Activated CD8-positive, alpha-beta T cell treated with anti-CD3 and anti-CD28 coated beads, Interleukin-2, amount 10 ng/mL, durations not matched to agents 7 days and 5 days (primary cell): ENCODE measurements at places on chromosomes 6 and 20. TPM values are rescaled to one million over a fixed set of nuclear protein-coding genes. Genes with fewer than 3 reads are reported as not detected.

DNA sequence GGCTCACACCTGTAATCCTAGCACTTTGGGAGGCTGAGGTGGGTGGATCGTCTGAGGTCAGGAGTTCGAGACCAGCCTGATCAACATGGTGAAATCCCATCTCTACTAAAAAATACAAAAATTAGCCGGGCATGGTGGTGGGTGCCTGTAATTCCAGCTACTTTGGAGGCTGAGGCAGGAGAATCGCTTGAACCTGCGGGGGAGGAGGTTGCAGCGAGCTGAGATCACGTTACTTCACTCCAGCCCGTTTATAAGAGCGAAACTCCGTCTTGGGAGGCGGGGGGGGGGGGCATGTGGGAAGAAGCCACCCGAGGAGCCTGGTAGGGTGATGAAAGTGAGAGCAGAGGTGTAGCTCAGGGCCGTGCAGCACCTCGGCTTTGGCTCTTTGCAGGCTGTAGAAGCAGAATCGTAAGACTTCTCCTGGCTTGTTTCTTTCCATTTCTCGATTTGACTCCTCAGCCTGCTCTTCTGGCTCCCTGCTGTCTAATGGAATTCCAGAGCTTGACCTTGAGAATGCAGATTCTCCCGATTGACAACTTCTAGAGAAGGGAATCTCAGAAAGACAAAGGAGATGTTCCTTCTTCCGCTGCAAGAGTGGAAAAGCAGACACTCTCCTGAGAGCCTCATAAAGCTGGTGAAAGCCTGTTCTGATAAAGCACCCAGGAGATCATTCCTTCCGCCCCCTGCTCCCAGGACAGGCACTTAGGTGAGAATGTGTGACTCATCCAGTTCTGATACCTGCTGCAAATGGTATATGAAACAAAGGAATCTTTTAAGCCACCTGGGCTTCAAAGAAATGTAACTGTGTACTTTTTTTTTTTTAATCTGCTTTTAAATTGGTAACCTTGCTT is 26.0 kb upstream of the PPP1R16B start:
- DNase-seq, result no peak
- H3K27me3 ChIP-seq, result no peaks in the 10 kb centered on the region
- no peak overlapping the region for H3K4me3 ChIP-seq
- peaks cover 7% of the 10 kb centered on the region for H3K36me3 ChIP-seq
- no peak overlapping the region for H3K27ac ChIP-seq

DNA sequence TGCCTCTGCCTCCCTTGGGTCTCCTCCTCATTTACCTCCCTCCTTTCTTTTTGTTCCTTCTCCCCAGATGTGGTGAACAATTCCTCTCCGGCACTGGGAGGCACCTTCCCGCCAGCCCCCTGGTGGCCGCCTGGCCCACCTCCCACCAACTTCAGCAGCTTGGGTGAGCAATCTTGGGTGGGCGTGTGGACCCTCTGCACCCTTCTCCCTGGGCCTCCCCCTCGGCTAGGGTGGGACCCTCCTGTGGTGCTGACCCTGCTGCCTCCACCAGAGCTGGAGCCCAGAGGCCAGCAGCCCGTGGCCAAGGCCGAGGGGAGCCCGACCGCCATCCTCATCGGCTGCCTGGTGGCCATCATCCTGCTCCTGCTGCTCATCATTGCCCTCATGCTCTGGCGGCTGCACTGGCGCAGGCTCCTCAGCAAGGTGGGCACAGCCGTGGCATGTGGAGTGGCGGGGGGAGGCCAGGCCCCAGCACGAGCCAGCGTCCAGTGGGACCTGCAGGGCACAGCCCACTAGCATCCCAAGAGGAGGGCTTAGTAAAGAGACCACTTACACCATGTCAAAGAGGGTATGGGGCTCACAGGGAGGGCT is 8.8 kb downstream of the DDR1 start:
- H3K27ac ChIP-seq, result no peak overlapping the region
- no peak overlapping the region for H3K4me3 ChIP-seq
- no peak for DNase-seq
- no peaks in the 10 kb centered on the region for H3K36me3 ChIP-seq

DNA sequence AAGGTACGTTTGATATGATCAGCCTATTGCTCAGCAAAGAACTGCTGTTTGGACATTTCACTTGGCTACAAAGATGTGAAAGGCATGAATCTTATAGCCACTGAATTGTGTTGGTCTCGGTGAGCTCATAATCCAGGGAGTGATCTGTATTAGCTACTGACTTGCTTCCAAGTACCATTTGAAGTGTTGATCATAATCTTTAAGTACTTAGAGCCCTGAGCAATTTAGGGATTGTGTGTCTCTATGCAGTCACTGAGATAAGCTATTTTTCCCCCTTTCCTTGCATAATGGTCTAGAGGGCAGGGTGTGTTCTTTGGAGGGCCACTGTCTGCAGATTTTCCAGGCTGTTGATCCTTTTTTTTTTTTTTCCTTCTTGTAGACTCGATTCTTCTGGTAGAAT is 393.6 kb downstream of the ESR1 start:
- no peak for DNase-seq
- H3K27me3 ChIP-seq, result no peaks in the 10 kb centered on the region
- H3K27ac ChIP-seq, result no peak overlapping the region
- H3K4me3 ChIP-seq, result no peak overlapping the region
- peaks cover 6% of the 10 kb centered on the region for H3K4me1 ChIP-seq
- peaks cover 53% of the 10 kb centered on the region for H3K36me3 ChIP-seq

DNA sequence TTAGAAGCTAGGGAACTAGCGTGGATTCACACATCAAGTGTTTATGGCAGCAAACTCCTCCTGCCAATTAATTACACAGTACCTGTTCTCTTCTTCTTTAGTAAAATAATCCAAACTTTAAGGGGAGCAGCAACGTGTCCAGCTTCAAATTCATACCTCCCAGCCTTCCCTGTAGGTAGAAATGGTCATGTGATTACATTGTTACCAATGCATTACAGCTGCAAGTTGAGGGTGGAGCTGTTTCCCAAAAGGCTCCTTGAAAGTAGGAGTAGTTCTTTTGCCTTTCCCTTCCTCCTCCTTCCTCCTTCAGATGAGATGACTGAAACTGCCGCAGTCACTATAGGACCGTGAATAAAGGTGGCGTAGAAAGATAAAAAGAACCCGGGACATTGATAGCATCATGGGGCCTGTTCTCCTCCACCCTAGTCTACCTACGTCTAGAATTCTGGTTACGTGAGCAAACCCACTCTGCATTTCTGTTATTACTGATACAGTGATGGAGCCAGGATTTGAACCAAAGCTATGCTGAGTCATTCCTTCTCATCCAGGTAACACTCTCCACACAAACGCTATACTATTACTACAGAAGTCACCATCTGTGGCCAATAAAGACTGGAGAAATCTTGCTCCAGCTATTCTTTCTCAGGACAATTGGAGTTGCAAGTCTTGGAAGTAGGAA is 18.2 kb downstream of the LINC00237 start:
- H3K4me1 ChIP-seq, result no peaks in the 10 kb centered on the region
- H3K4me3 ChIP-seq, result no peak overlapping the region
- no peaks in the 10 kb centered on the region for H3K36me3 ChIP-seq
- no peak overlapping the region for H3K27ac ChIP-seq
- peaks cover 61% of the 10 kb centered on the region for H3K27me3 ChIP-seq

Gene VNN1
- total RNA-seq, result not detected

Gene PPIL6
- total RNA-seq, result 0.16 TPM
